Substantia nigra (tissue), 51 donors: ENCODE measurements at places on chromosomes 7 and 10.

DNA sequence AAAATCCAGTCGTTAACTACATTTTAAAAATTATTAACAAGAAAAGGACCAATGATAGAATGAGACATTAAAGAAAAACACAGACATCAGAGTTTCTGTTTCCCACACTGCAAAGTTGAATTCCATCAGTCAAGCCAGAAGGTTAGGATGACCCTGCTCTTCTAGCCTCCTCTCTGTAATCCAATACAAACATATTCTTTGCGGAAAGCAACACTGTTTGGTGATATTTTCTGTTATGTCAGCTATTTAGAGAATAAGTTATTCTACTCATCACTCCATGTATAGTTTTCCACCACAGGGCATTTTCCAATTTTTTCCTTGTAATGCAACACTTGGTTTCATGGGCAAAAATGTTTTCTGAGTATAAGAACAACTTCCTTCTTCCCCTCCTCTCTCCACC lies 152.3 kb downstream of the EVX1 start:
- DNase-seq = no peak

DNA sequence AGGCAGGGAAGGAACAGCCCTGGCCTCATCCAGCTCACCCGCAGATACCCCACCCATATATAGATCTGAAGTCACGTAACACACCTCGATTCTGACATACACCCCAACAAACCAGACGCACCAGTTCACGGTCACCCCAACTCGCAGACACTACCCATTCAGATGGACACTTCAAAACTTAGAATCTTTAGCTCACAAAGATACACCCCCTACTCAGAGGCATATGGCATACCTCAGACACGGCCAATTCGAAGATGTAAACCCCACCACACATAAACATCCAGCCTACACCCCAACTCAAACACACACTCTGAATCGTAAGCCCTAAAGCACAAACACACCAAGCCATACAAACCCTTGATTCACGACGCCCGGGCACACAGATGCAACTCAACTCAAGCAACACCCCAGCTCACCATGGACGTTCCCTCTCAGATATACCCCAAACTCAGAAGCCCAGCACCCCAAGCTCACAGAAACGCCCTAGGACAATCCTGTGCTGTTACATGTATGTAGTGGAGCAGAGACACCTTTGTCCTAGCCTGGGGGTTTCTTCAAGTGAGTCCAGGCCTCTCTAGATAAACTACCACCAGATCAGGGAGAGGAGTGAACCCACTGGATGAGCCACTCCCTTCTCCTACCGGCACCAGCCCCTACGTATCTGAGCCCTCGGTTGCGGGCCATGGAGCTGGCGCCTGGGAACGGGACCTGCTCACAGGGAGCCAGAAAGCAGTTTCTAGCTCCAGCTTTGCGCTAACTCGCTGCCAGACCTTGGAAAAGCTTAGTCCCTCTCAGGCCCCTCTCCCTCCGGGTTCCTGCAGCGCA lies 8.8 kb downstream of the PSD start:
- no peak for DNase-seq

DNA sequence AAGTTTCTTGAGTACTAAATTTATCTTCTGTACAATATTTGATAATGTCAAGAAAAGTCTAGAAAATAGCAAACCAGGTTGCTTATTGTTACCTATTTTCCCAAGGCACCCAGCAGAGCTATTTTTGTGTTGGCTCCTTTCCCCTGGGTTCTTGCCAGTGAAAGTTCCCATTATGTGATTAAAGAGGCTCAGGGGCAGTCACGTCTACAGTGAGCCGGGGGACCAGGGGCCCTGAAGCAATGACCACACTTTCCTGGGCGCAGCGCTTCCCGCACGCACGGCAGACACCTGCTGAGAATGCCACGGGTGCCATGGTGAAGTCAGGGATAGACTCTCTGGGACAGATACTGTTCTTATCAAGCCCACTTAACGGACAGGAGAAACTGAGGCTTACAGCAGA lies 10.4 kb upstream of the CNPY1 start:
- DNase-seq = no peak

GRCh38 chr7:6157685-6158423 lies 114.6 kb downstream of the CYTH3 start:
- no peak for DNase-seq

GRCh38 chr7:95253986-95254385 lies 70.3 kb downstream of the PON1 start:
- no peak for DNase-seq
